ENCODE measurements at places on chromosomes 16 and 17.

- peak; percentile 39 for DNase-seq
Measured at GRCh38 chr17:36183001-36183971, 6.8 kb upstream of the TBC1D3B start.

DNA sequence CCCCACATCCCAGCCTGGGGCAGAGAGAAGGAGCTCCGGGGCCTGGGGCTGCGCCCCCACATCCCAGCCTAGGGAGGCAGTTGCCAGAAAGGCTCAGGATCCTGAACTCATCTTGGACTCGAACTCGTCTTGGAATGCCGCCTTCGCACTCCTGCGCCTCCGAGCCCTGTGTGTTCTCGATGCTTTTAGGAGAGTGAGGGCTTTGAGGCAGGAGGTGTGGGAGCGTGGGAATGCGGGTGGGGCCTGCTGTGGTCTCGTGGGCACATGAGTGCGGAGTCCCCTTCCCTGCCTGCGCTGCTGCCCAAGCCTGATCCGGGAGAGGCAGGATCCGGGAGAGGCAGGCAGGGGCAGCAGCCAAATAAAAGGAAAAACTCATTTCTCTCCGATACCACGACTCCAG lies 1.2 kb downstream of the BHLHA9 start:
- no peak for DNase-seq

DNA sequence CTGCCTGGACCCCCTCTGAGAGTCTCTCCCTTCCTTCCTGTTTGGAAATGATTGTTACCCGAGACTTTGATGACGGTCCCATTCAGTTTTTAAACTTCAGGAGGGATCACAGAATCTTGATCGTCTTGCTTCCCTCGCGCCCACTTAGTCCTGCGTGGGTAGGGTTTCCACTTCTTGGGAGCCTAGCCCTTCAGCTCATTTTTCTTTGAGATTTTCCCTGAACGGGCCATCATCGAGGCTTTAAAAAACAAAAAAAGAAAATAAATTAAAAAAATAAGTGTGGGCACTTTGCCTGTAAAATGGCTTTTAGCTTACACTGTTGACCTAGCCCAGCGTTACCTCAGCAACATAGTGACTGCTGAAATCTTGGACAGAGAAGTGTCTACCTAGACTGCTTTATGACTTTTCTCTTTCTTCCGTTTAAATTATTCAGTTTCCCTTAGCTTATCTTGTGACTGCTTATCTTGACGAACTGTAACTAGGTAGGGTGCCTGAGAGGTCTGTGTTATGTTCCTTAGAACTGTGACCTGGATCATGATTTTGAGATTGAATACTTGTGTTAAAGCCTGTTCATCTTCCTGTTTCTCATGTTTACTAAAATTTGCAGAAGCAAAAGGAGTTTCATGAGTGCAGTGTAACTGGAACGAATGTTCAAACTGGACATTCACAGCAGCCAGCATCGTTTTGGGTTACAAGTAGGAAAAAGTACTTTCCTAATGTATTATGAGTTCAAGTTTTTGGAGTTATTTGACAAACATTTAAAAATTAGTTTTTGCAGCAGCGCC lies 874 bp downstream of the WWP2 start:
- peak; percentile 59 for DNase-seq

DNA sequence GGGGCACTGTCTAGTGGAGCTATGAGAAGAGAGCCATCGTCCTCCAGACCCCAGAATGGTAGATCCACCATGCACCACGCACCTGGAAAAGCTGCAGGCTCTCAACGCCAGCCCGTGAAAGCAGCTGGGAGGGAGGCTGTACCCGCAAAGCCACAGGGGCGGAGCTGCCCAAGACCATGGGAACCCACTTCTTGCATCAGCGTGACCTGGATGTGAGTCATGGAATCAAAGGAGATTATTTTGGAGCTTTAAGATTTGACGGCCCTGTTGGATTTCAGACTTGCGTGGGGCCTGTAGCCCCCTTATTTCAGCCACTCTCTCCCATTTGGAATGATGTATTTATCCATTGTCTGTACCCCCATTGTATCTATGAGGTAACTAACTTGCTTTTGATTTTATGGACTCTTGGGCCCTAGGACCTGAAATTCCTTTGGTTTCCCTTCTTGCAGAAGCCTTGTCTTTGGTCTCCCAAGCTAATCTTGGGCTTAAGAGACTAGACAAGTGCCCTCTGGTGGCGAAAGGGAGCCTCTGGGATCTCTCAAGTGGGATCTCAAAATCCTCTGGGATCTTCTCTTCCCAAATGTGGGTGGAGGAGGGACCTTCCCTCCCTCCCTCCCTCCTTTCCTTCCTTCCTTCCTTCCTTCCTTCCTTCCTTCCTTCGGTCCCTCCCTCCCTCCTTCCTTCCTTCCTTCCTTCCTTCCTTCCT lies 58.2 kb upstream of the HAPSTR1 start:
- peak; percentile 64 for DNase-seq

DNA sequence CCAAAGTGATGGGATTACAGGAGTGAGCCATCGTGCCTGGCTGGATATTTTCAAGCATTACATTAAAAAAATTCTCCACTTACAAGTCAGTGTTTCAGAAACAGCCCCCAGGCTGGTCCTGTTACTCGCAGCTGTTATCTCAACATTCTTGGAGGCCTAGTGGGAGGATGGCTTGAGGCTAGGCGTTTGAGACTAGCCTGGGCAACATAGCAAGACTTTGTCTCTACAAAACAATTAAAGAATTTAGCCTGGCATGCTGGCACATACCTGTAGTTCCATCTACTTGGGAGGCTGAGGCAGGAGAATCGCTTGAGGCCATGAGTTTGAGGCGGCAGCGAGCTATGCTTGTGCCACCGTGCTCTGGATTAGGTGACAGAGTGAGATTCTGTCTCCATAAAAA lies 26.5 kb upstream of the SPNS3 start:
- no peak for DNase-seq

DNA sequence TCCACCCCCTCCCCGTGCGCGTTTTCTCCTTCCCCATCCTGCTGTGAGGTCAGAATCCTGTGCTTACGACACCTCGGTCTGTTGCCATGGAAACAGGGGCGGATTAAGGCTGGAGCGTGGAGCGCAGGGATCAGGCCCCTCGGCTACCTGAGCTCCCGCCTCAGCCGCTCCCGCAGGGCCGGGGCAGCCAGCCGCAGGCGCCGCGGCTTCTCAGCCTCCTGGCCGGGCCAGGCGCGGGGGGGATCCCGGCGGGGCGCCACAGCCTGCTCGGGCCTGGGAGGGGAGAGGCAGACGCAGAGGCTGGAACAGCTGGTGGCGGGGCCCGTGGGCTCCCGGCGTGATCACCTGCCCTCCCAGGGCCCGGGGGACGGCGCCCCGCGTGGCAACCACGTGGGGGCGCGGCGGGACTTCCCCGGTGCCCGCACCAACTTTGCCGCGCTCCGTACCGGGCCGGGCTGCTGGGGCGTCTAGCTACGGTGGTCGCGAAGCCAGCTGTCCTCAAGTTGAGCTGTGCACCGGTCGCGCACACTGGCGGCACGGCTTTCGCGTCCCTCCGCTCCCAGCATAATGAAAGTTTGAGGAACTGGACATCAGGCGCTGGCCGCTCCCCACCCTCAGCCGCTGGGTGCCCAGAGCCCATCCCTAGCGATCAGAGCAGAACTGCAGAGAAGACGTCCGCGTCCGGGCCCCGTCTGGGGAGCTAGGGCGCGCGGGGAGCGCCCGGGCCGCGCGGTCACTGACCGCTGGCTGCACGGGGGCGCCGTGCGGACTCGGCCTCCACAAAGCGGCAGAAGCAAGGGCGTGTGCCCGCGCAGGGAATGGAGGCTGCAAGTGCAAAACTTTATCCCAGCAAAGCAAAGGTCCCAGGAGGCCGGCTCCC lies 1.2 kb downstream of the RTN4RL1 start:
- DNase-seq, result peak; percentile 39

DNA sequence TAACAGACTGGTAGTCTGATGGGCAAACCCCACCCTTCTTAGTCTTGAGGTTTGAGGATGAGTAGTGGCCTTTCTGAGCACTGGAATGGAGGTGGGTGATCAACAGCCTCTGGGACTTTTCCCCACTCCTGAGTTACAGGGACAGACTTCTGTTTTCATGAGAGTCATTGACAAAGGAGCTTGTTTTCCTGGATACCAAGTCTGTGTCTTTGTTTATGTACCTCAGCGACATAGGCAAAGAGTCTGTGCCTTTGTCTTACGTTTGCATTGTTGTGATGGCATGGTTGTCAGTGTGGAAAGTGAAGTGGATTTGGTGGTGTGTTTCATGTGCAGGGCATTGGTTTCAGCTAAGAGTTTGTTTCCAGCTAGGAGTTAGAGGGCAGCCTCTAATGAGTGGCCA lies 17.5 kb downstream of the EPN2 start:
- DNase-seq, result peak; percentile 81

GRCh38 chr16:11539641-11540050 lies 47.1 kb downstream of the LITAF start:
- no peak for DNase-seq

DNA sequence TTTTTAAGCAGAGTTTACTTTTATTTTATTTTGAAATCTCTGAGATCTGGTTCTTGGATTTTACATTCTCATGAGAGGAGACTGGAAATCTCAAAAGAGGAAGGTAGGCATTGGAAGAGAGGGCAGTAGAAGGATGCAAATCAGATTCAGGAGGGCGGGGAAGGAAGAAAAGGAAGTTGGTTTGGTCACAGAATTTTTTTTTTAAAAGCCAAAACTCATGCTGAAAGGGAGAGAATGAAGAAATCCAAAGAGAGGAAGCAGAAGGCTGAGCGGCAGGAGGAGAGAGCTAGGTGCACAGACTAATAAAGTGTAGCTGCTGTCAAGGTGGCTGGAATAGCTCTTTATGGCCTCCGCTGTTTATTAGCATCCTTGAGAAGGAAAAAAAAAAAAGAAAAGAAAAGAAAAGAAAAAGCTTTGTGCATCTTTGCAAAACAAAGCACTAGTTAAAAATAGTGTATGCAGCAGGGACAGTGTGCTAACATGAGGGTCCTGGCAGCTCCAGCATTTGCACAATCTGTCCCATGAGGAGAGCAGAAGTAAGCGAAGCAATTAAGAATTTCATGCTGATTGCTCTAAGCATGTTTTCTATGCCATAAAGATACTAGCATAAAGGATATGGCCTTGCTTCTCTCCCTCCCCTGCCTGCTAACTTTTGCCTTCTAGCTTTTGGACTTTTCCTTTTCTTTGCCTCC lies 194.2 kb downstream of the ZFHX3 start:
- no peak for DNase-seq

DNA sequence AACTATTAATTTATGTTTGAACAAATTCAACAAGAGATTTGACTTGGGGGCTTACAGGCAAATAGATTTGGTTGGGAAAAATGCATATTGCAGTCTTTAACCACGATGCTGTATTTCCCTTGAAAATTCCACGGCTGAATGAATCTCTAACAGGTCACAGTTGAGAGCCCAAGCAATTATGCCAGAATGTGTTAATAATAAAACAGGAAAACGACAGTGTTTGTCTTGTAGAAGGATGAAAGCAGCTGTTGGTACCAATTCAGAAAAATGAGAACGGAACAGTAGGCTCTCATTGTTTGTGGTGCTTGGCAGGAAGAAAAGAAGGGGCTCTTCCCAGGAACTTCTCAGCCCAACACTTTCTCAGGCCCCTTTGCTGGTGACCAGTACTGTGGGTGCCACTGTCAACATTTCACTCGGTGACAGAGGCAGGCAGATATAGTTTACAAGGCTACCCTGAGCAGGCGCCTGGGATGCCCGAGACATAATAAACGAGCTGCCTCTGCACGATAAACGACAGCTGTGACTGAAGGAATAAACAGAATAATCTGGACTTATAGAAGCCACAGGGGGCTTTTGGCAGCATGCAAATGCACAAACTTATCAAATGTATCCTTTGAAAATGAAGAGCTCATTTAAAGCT lies 387.1 kb downstream of the HS3ST4 start:
- DNase-seq, result no peak

- no peak for DNase-seq
Measured at GRCh38 chr17:73738751-73739575, 94.7 kb upstream of the SDK2 start.

GRCh38 chr16:66928702-66929388 lies 3.5 kb upstream of the RRAD start:
- peak; percentile 43 for DNase-seq

GRCh38 chr16:54282928-54283724 lies 3.5 kb downstream of the IRX3 start:
- DNase-seq, result no peak

GRCh38 chr16:72836985-72837384 lies 210.9 kb downstream of the ZFHX3 start:
- DNase-seq, result no peak

DNA sequence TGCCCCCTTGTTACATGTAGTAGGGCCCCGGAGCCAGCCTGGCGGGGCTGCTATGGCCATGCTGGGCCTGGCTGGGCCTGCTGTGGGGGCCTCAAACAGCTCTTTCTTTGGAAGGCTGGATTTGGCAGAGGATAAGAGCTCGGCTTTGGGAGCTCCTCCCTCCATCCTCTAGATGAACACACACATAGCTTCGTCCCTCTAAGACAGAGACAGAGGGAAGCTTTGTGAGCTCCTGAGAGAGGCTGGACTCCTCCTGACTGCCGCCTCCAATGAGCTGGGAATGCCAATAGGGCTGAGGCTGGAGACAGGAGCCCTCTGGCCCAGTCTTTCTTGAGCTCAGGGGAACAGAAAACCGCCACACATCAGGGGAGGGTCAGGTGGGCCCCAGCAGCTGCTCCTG lies 37.3 kb upstream of the CDC42EP4 start:
- DNase-seq, result no peak

DNA sequence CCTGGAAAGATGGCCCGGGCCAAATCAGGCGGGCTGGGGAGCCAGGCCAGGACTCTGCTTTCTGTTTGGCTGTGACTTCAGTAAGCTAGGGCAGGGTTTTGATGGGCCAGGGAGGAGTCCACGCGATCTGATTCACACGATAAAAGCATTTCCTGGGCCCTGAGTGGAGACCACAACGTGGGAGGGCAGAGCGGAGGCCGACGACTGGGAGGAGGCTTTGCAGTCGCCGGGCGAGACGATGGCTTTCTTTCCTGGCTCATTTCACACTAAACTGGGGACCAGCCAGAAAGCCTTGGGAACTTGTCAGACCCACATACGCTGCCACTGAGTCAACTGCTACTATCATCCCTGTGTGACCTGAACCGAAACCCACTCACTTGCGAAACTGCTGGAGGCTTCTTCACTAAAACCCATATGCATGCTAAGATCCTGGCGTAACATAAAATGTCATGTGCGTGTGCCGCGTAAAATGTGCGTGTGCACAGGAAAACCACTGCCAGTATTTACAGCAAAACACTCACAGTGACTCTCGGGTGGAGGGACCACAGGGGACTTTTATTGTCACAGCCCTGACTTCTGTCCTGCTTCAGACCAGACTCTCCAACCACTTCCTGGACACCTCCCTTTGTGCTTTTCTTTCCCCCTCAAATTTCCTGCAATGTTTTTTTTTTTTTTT lies 14.2 kb upstream of the RHBDF2 start:
- no peak for DNase-seq

DNA sequence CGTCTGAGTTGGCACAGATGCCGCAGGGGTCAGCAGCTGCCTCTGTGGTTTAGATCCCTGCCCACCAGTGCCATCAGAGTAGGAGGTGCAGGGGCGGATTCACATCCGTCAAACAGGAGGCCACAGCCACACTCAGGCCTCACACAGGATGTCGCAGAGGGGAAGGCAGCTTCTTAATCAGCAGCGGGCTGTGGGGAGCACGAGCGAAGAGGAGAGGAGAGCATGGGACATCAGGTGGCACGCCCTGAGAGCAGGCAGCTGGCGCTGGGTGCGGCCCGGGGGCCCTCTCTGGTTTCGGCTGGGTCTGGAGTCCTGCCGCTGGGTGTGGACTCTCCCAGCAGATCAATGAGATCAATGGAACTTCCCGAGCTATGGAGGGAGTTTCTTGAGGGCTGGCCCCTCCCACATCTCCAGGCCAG lies 9.6 kb downstream of the LLGL2 start:
- DNase-seq, result no peak

GRCh38 chr16:30352488-30353401 lies 2.4 kb downstream of the CD2BP2 start:
- DNase-seq, result peak; percentile 48

GRCh38 chr17:49991409-49991808 lies 3.6 kb downstream of the DLX3 start:
- DNase-seq, result no peak
